Stimulated activated CD8-positive, alpha-beta memory T cell treated with anti-CD3 and anti-CD28 coated beads, Interleukin-7, amount 100 ng/mL, for 24 hours (primary cell): ENCODE measurements at places on chromosomes 1 and 21.

- no peak for DNase-seq
Observed at GRCh38 chr1:66787641-66788040, 13.4 kb downstream of the INSL5 start.

GRCh38 chr1:67052741-67053534 is 1.0 kb downstream of the SLC35D1 start:
- no peak for DNase-seq

DNA sequence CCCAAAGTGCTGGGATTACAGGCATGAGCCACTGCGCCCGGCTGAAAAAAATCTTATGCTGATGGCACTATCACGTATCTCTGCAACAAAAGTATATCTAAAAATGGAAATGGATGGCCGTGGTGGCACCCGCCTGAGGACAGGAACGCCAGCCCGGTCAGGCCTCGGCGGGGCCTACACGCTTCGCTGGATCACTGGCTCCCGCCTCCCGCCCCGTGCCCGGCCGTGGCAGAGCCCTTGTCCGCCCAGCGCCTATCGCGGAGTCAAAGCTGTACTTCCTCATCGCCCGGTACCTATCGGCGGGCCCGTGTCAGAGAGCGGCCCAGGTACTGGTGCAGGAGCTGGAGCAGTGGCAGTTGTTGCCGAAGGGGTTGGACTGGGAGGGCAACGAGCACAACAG is 28.8 kb upstream of the PDPN start:
- no peak for DNase-seq

GRCh38 chr1:221987860-221988520 is 246.1 kb upstream of the DUSP10 start:
- DNase-seq: no peak

DNA sequence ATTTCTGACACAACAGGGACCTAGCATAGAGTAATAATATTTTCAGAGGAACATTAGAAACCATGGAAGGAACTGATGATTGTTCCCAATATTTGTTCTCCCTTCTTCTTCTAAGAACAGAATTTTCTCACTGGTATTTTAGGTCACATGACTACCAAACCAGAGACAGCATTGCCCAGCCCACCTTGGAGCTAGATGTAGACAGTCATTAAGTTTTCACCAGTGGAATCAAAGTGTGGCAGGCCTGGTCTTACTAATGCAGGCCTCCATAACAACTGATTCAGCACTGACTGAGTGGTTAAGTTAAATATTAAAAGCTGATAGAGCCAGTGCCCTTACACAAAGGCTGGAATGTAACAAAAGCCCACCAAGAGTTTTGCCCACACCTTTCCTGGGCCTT is 244.4 kb downstream of the ZNF648 start:
- DNase-seq: no peak

DNA sequence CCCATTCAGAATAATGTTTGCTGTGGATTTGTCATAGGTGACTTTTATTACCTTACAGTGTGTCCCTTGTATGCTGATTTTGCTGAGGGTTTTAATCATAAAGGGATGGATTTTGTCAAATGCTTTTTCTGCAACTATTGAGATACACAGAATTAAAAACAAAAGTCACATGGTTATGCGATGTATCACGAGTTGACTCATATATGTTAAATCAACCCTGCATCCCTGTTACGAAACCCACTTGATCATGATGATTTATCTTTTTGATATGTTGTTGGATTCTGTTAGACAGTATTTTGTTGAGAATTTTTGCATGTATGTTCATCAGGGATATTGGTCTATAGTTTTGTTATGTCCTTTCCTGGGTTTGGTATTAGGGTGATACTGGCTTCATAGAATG is 10.7 kb upstream of the OR2T34 start:
- DNase-seq: no peak

DNA sequence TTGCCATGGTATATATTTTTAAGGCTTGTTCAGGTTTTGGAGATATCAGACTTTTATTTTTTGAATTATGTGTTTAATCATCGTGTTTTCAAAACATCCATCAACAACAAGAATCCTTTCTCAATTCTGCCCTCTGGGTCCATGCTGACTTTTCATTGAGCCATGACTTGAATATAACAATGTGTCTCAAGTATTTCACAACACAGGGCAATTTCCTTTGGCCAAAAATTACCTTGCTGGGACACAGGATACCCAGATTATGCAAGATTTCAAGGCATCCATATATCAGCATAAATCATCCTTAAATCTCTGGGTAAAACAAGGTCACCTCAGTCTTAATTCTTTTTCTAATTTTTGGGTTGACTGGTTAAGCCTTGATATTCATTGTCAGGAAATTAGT is 411.2 kb upstream of the USP24 start:
- no peak for DNase-seq

GRCh38 chr1:15858069-15858670 is 10.7 kb downstream of the SPEN start:
- DNase-seq: no peak

DNA sequence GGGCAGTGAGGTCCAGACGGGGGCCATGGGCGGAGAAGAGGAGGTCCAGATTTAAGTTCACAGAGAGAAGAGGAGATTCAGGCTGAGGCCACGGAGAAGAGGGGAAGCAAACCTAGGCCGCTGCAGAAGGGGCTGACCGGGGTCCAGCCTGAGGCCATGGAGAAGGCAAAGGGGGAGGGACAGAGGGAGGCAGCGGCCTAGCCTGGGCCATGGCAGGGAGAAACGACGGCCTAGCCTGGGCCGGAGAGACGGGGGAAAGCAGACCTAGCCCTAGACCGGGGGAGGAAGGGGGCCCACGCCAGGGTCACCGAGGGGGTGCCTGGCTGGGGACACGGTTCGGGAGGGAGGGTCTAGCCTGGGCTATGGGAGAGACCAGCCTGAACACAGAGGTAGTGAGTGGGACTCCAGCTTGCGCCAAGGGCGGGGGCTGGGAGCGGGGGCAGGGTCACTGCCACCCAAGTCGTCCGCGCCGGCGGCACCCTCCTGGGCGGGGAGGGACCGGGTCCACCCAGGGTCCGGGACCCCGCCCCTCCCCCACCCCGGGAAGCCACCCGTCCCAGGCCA is 459 bp downstream of the CAPZB start:
- no peak for DNase-seq

DNA sequence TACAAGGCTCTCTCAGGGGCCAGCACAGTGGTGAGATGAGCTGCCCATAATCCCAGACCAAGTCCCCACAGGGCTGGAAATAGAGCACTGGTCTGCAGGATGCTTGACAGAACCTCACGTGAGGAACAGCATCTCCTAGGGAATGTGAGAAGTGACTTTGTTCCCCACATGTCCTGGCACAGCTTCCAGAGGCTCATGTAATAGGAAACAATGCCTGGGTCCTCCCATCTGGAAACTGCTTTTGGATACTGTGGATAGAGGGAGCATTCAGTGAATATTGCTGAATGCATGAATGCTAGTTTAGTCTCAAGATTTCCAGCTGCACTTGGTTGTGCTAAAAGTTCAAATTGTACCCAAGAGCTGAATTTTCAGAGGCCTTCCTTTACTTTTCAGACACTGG is 146.2 kb downstream of the TNR start:
- no peak for DNase-seq

GRCh38 chr1:190478149-190479049 is 735 bp upstream of the BRINP3 start:
- DNase-seq: no peak

DNA sequence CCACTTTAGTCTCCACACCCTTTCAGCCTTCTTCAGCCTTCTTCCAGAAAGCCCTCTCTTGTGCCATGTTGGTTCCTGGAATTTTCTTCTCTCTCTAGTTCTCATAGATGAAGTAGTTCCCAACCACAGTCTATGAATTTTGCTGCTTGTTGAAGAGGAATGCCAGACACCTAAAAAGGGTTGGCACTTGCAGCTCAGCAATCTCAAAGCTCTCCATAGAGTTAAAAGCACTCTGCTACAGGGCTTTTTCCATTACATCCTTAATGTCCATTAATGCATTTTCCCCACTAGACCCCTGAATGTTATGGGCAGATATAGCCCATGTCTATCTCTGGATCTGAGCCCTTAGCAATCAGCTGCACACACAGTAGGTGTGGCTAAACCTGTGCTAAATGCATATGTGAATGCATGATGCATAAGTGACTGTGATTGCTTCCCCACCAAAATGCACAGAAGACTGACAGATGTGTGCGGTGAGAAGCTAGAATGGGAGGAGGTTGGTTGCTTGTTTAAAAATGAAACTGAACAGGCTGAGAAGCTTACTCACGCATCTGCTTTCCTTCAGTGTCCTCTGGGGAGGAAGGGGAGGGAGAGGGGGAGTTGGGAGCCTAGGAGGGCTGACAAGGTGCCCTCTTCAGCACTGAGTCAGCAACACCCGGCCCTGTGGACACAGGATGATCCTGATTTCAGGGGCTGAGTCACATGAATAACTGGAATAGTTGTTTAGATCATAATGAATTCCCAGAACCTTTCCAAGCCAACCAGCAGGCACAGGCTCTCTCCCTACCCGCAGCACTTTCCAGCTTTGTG is 146.1 kb upstream of the FGGY start:
- DNase-seq: no peak

GRCh38 chr1:51524817-51525216 is 5.8 kb upstream of the EPS15 start:
- DNase-seq: no peak

GRCh38 chr1:154951901-154952657 is 3.8 kb downstream of the PBXIP1 start:
- no peak for DNase-seq

DNA sequence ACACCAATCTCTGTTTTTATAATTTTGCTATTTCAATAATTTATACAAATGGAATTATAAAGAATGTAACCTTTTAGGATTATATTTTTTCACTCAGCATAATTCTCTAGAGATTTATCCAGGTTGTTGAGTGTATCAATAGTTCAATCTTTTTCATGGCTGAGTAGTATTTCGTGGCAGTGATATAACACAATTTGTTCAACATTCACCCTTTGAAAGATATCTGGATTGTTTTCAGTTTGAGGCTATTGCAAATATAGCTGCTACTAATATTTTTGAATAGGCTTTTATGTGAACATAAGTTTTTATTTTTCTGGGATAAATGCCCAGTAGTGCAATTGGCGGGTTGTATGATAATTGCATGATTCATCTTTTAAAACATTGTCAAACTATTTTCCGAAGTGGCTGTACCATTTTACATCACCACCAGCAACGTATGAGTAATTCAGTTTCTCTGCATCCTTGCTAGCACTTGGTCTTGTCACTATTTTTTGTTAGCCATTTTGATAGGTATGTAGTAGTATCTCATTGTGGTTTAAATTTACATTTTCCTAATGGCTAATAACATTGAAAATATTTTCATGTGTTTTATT is 55.6 kb upstream of the ABCD3 start:
- no peak for DNase-seq

GRCh38 chr21:33374080-33374449 is 29.1 kb upstream of the IFNGR2 start:
- no peak for DNase-seq

DNA sequence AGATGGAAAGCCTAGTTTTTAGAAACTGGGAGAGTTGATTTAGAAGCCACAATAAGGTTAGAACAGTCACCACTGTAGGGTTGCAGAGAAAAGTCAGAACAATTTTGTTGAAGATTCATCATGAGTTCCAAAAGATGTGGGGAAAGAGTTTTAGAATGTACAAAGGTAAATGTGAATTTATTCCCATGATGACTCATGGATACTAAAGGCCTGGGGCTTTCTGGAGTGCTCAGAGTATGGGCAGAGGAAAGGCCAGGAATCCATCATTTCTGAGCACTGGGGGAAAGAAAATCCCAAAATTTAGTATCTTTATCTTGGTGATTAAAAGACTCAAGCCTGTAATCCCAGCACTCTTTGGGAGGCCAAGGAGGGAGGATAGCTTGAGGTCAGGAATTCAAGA is 17.8 kb downstream of the YBX1 start:
- no peak for DNase-seq

DNA sequence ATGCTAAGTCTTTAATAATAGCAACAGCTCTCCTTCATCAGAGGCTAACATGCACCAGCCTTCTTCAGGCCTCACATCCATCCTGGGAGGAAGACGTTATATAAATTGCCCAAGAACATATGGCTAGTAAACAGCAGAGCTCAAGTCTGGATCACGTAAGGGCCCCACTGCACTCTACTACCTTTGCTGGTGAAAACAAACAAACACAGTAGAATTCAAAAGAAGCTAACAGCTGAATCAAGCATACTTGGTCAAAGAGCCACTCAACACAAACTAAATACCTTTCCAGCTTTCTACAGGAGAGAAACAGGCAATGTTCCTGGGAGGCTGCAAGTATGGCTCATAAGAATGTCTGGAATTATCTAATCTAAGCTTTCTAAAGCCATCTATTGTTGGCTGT is 66.0 kb downstream of the WLS start:
- DNase-seq: no peak

DNA sequence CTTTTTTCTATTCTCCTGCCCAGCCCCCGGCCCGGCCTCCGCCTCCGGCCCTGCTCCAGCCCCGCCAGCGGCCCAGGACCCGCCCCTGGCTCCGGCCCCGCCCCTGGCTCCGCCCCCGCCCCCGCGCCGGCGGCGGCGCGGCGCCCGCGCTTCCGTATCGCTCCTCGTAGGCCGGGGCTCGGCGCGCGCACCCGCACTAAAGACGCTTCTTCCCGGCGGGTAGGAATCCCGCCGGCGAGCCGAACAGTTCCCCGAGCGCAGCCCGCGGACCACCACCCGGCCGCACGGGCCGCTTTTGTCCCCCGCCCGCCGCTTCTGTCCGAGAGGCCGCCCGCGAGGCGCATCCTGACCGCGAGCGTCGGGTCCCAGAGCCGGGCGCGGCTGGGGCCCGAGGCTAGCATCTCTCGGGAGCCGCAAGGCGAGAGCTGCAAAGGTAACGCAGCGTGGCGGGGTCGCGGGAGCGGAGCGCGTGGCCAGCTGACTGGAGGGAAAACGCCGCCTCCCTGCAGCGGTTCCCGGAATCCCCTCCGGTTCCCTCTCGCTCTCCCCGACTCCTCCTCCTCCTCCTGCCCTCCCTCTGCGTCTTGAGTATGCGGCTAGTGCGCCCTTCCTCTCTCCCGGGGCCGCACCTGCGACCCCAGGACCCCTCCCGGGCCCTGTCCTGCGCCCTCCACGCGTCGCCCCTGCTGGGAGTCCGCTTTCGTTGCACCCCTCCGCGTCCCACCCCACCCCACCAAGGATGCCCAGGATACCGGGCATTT is at the start of gene IFNAR2:
Gene IFNAR2 (plus strand): TSS at position 155 of the 761 bp plus-strand sequence. CDS start 11,985 bp downstream, outside the sequence.
- DNase-seq: peak; percentile 56

DNA sequence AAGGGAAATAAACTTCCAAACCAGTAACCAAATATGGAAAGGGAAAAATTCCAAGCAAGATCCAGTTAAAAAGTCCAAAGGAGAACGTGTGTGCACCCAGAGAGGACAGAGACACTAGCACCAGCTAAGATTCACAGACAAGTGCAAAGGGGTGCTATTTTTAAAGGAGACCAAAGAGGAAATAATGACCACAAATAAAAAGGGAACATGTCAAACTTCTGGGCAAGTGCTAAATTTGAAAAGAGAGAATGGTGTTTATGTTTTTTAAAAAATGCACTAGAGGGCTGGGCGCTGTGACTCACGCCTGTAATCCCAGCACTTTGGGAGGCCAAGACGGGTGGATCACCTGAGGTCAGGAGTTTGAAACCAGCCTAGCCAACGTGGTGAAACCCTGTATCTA is 8.6 kb downstream of the JAM2 start:
- no peak for DNase-seq
